Amniotic epithelial cell (primary cell): ENCODE measurements at places on chromosomes 12 and 14.

GRCh38 chr14:80959496-80959895 lies 4.1 kb downstream of the TSHR start:
- DNase-seq, result no peak

DNA sequence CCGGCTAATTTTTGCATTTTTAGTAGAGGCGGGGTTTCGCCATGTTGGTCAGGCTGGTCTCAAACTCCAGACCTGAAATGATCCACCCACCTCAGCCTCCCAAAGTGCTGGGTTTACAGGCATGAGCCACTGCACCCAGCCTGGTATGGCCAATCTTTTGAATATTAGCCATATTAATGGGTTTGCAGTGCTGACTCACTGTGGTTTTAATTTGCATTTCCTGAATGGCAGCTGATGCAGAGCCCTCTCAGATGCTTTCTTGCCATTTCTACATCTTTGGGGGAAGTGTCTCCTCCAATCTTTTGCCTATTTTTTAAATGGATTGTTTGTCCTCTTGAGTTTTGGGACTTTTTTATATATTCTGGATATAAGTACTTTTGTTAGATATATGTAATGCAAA lies 55.5 kb upstream of the NPAS3 start:
- no peak for DNase-seq

- DNase-seq, result no peak
These were observed 8.0 kb upstream of the NRXN3 start for GRCh38 chr14:78162202-78162601.

DNA sequence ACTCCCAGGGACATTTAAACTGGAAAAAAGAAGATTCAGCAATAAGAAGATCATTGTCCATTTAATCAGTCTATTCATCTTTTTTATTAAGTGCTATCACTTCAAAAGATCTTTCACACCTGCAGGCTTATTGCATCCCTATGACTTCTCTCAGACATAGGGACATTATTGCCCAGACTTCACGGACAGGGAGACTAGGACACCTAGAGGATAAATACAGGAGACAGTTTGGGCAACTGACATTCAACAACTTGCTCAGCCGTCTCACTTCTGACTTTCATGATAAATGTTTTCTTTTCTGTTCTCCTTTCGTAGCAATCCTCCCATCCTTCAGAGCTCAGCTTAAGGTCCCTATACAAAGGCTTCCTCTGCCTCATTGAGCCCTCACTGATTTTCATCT lies 84.3 kb downstream of the TMEM30B start:
- DNase-seq, result no peak

- no peak for DNase-seq
These were observed 456.3 kb upstream of the RGS6 start for GRCh38 chr14:71475916-71476315.

DNA sequence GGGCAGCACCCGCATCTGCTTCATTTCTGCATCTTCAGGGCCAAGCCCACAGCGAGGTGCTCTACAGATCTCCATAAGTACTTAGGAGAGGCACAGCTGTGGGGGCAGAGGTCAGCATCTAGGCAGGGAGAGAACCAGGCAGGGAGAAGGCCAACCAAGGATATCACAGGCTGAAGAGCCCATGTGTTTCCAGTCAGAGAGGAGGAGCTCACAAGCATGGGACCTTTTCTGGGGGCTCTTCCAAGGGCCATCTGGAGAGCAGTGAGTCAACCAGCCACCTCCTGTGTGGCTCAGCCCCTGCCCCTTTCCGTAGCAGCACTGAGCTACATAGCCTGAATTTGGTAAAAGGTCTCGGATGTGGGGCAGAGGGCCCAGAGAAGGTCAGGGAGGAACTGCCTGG lies 78.5 kb downstream of the ARL6IP4 start:
- DNase-seq, result no peak

DNA sequence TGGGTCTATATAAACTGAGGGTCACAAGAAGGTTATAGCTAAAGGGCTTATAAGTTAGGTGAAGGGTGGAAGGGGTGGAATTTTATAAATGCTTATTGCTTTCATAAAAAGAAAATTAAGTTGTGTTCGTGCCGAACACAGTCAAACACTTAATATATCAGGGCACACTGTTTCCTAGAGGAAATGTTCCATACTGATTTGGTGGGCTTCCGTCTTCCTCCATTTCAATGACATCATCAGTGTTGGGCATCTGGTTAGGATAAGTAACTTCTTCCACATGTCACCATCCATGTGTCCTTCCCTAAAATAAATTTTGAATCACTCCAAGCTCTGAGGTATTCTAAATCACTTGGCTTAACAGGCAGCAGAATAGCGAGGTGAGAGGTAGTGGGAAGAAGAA lies 466.4 kb downstream of the MED13L start:
- DNase-seq, result no peak

GRCh38 chr14:81178063-81178462 lies 42.7 kb downstream of the GTF2A1 start:
- no peak for DNase-seq

DNA sequence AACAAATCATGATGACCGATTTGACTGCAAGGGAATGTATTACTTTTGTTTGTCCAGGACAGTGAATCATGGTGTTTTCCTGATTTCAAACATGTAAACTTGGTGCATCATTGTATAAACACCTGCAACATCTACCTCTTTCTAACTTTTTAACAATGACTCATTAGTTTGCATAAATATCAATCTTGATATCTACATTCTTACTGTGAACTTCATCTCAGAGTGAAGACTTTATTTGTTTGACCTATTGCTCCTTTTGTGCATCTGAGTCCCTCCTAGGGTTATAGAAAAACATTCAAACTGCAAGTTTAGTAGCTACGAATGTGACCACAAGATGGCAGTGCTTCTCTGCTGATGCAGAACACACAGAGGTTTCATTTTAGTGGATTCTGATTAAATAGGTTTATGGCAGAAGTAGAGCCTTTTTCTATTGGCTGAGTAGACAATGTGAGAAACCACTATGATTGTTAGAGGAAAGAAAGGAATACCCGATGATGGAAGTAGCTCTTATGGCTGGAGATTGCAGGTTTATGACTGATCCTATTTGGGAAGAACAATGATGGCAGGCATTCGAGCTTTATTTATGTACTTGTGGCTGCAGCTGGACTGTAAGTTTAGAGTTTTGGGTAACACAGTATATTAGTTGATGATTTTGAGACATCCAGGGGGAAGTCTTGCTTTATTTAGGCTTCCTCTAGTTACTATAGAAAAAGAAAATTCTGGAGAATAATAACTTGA lies 244.2 kb upstream of the OR4E1 start:
- peak; percentile 72 for DNase-seq

GRCh38 chr12:7118881-7119280 lies 9.8 kb downstream of the RBP5 start:
- no peak for DNase-seq

GRCh38 chr12:25249931-25250738 lies 594 bp downstream of the KRAS start:
- DNase-seq, result peak; percentile 8

- no peak for DNase-seq
These were observed 161.0 kb upstream of the PRKD1 start for GRCh38 chr14:30088620-30089019.

DNA sequence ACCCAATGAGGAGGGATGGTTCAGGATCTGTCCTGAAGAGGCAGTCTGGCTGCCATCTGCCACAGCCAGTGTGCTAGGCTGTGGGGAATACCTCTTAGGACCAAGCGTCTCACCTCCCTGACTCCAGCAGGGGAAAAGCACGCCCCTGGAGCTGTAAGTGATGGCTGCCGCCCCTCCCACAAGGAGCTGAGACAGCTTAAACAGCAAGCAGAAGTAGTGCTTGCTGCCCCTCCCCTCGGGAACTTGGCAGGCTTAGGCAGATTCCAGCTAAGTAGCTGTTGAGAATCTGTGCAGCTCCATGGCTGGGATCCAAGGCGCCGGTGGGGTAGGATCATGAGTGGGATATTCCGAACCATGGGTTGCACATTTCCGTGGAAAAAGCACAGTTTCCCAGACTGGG lies 360.4 kb upstream of the MDGA2 start:
- no peak for DNase-seq

GRCh38 chr14:102802834-102803523 lies 25.7 kb downstream of the TRAF3 start:
- DNase-seq, result no peak

GRCh38 chr14:21091821-21092272 lies 6.6 kb downstream of the ZNF219 start:
- DNase-seq, result no peak

GRCh38 chr12:106910202-106910601 lies 45.5 kb upstream of the TMEM263 start:
- no peak for DNase-seq

GRCh38 chr12:76026643-76027063 lies 4.9 kb downstream of the PHLDA1 start:
- no peak for DNase-seq

- peak; percentile 97 for DNase-seq
These were observed 201.2 kb downstream of the FLRT2 start for GRCh38 chr14:85731186-85731585.

DNA sequence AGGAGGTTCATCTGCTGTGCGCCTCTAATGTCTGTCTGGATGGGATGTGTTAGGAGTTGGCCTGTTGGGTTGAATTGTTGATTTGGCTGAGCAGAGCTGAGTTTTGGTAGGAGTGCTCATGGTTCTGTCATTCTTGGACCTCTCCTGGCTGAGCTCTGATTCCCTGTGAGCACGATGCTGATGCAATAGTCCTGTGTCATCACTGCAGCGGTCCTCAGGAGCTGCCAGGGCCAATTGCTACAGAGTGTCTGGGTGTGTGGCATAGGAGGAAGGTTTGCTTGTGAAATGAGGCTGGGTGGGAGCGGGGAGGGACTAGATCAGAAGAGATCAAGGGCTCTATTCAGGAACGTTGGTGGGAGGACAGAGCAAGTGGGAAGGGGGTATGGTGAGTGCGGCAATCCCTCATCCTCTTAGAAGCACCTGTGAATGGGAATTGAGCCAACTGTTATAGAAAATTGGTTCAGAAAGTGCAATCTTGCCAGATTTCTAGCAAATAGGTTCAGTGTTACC lies 21.2 kb downstream of the PEX5 start:
- no peak for DNase-seq

GRCh38 chr12:94513527-94513926 lies 53.9 kb upstream of the CEP83 start:
- DNase-seq, result no peak

DNA sequence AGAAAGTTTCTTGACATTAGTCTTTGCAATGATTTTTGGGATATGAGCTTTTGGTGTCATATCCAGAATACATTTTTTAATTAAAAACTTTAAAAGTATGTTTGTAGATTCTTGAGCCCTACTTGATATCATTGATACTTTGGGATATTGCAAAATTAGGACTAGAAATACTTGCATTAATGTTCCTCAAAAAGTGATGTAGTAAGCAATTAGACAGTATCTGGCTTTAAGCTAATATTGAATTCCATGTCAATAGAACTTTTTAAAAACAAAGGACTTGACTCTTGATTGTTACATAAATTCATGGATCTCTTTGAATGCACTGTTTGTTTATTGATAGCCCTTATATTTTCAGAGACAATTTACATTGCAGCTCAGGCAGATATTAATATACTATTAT lies 15.6 kb downstream of the PEX5 start:
- DNase-seq, result no peak

- DNase-seq, result no peak
These were observed 185.6 kb upstream of the NAV3 start for GRCh38 chr12:77644915-77645605.
